ENCODE measurements at places on chromosomes 4 and X.

- peak; percentile 90 for DNase-seq
Measured at GRCh38 chr4:107824350-107825071, at the start of gene SGMS2. Gene SGMS2 (plus strand): TSS chr4:107824932. CDS start chr4:107895554, 70,622 bp downstream.

DNA sequence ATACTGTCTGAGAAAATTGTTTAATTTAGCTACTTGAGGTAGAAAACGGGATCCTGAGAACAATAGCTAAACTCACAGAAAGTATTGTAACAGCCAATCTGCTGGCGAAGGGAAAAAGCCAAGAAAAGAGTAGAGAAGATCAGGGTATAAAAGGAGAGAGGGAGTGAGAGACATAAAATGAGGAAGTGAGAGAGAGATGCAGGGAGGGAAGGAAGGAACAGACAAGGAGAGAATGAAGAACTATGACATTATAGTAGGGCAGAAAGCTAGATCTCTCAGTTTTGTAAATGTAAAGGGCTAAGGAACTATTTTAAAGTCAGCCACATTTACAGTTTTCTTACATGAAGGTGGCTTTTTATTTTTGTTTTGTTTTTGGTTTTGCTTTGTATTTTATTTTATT is 1.6 kb upstream of the GIMD1 start:
- no peak for DNase-seq

DNA sequence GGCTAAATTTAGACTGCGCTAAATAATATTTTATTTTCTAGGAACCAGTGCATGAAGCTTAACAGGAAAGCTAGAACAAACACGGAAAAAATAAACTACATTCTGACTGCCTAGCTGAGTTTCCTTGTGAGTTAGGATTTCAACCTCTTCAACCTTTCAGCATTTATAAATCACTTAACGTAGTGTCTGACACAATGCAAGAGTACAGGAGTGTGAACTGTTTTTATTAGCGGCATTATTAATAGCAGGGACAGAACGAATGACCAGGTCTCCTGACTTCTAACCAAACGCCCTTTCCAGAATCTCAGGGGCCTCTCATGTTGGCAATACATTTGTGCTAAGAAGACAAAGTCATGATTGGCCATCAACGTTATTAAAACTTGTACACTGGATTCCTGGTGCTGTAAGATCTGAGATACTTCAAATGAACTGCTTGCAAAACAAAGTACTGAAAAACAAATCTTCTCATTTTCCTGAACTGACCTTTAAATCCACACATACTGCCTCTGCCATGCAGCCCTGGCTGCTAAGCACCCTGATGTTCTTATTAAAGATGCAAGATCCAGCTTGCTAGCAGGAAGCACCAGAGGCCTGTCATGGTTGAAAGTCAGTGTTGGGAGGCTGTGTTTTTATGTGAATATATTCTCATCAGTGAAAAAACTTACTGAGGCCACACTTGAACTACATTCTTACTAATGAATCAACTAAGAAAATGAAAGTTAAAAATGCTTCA is 380.4 kb upstream of the CPEB2 start:
- DNase-seq, result no peak

DNA sequence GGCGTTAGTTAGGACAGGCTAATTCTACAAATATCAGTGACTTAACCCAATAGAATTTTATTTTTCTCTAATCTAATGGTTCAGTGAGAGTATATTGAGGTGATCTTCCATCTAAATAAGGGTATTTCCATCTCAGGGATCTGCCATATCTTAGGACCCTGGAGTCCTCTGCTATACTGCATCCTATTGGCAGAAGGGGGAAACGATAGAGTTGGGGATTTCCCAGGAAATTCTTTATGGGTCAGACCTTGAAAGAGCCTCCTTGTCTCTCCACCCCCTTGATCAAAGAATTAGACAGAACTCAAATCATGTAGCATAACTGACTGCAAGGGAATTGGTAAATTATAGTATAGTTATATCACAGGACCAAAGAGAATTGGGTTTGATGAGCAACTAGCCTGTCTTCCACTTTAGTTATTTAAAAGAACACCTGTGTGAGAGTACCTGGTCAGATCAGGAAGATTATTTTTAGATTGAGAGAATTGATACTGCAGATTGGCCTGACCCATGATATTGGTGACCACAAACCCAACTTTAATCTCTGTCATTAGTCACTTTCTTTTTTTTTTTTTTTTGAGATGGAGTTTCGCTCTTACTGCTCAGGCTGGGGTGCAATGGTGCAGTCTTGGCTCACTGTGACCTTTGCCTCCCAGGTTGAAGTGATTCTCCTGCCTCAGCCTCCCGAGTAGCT is 25.6 kb downstream of the SMARCA5 start:
- DNase-seq, result no peak

DNA sequence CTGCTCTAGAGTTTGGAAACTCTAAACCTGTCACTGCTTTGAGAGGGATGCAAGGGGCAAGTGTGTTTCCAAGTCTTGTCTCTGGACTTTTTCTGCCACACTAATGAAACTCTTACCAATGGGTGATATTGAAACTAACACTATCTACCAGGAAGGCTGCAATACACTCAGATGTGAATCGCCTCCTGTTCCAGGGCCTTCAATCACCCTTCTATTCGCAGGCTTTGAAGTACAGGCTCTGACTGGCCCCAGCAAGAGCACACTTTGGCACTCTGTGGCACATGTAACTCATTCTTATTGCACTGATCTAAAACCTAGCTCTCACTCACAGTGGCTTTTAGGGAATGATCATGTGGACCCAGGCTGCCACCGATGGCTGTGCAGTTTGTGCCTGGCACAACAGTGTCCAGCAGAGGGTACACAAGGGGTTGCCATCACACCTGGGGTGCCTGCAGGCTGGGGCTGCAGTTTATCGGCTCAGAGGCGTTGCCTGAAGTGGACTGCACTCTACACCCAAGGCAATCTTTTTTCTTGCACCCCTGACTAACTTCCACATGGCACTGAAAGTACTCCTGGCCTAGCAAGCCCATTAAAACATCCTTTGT is 210.8 kb downstream of the MGST2 start:
- DNase-seq, result no peak

GRCh38 chrX:2782171-2782570 is 30.3 kb downstream of the XG start:
- DNase-seq, result no peak

- no peak for DNase-seq
Measured at GRCh38 chr4:85759388-85759787, 284.4 kb downstream of the ARHGAP24 start.

GRCh38 chrX:482702-483203 is 96.0 kb upstream of the PPP2R3B start:
- no peak for DNase-seq

- DNase-seq, result peak; percentile 70
Measured at GRCh38 chrX:103376118-103376978, at the start of gene BEX3. Gene BEX3 (plus strand): TSS chrX:103376538. CDS start chrX:103377522, 984 bp downstream.

GRCh38 chrX:100663642-100664041 is 19.6 kb downstream of the SRPX2 start:
- DNase-seq, result no peak

GRCh38 chrX:16394290-16394689 is 227.0 kb downstream of the MAGEB17 start:
- no peak for DNase-seq

- no peak for DNase-seq
Measured at GRCh38 chr4:113157086-113157857, 107.8 kb downstream of the ANK2 start.

GRCh38 chrX:16464369-16464768 is 185.6 kb upstream of the S100G start:
- DNase-seq, result no peak

DNA sequence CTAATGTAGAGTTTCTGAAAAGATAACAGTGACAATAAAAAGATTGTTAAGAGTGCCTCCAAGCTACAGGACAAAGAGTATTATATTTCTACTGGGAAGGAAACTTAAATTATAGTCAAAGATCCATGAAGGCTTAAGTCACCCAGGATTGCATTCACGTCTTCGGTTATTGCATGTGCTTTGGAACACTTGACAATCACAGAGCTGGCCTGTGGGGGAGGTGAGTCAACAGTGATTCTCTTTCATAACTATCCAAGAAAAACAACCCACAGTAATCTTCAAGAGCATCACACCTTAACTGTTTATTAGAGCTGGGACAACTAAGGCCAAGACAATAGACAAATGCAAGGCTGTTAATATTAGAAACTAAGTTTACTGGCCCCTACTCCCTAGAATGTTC is 40.3 kb downstream of the PDGFC start:
- DNase-seq, result no peak

GRCh38 chr4:182280436-182281111 is 37.4 kb downstream of the TENM3 start:
- DNase-seq, result no peak

GRCh38 chr4:7390906-7391636 is 43.7 kb downstream of the PSAPL1 start:
- no peak for DNase-seq

- no peak for DNase-seq
Measured at GRCh38 chrX:22196149-22196548, 76.6 kb upstream of the CBLL2 start.

DNA sequence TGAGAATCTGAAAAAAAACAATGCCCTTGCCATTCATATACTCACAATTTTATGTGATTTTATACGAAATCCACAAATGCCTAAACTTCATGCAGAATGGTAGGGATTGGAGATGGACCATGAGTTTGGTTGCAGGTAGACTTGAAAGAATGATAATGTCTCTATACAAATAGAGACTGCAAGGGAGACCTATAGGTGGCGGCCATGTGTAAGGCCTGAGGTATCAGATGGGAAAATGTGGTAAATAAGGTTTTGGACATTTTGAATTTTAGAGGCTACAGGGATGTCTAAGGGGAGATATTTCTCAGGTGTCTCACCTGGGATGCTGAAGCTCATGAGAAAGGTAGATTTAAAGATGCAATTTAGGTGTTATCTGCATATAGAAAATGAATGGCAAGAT is 78.0 kb downstream of the GABRB1 start:
- DNase-seq, result no peak

GRCh38 chr4:47718696-47719095 is 119.2 kb downstream of the CORIN start:
- no peak for DNase-seq

DNA sequence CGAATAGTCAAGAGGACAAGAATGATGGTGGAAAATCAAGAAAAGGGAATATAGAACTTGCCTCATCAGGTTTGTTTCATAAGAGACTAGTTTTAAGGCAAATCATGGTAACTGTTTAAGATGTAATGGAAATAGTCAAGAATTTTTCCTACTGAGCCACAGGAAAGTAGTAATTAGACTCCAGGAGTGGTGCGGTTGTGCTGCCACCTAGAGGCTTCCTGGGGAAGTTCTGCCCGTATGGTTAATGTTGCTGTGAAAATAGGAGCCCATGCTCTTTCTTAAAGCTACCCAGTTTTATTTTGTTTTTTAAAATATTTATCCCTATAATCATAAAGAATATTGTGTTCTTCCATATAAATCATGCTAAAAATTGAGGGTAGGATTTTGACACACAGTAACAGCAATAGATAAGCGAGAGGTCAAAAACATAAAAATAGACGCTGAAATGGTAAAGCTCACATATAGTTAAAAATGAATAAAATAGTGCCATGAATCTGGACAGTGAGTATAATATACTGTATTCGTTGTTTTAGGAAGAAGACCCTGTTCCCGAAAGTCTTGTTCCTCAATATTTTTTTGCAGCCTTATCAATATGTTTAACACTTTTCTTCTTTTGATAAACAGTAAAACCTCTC is 87.0 kb downstream of the PHOX2B start:
- DNase-seq, result no peak

DNA sequence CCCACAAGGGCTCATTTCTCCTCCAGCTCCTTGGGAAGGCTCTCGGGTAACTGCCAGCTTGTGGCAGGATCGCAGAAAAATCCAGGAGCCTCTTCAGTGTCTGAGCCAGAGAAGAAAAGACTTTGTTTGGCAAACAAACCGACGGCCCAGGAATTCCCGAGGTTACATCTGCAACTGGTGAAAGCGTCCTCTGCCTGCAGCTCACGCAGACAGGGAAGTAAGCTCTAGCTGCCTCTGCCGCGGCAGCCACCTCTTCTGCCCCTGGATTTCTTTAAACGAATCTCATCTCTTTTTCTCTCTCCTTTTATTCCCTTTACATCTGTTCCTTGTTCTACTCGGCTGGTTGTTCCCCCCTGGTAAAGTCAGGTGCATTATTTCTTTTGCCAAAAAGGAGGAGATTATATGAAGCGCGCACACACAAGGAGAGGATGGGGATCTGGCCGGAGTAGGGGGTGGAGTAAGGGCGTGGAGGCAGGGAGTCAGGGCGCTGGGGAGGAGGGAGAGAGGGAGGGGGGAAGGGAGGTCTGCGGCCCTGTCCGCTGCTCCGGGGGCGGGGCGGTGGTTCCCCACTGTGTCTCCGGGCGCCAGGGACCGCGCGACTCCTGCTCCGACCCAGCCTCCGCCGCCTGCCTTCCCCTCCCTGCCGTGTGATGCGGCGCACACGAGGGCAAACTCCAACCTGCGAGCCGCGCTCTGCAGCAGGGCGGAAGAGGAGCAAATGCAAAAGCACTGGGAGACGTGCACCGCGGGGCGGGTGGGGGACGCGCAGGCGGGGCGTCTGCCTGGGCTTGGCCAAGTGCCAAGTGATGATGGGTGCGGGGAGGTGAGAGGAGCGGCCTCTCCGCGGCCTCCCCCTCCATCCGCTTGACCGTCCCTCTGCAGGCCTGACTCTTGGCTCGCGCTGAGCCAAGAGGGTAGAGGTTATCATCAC is at the start of gene DCHS2:
DCHS2 (minus strand) TSS at position 459 of the 931 bp plus-strand sequence; CDS start at position 15, 444 bp downstream.
- DNase-seq, result peak; percentile 58

DNA sequence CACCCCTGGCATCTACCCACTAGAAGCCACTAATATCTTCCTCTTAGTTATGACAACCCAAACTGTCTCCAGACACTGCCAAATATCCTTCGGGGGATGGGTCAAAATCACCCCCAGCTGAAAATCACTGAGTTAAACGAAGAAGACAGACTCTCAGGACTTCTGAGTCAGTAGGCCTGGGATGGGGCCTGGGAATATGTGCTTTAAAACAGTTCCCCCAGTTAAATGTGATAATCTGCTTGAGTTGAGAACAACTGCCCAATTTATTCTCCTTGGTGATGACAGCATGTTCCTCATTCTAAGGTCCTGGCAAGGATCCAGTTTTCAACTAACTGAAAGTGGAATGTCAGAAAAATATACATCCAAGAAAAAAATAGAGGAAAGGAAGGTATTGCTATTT is 52.4 kb downstream of the CBLL2 start:
- no peak for DNase-seq

DNA sequence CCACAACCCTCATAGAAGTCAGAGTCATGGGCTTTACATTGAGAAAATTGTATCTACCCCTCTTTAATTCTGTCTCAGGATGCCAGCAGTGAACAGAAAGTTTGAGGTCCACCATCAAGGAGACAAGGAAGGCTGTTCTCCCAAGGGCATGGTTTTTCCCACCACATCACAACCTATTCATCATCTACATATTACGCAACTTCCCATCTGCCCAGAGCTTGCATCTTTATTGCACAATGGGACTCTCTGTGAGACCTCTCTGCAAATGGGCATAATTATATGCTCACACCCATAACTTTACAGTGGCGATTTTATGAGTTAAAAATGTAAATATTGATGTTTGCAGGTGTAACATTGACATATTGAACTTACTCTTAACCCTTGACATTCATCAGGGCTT is 38.9 kb downstream of the PAGE2 start:
- DNase-seq, result no peak

All from right lobe of liver (tissue), 6 donors.